ENCODE measurements at places on chromosomes 16 and 17.

DNA sequence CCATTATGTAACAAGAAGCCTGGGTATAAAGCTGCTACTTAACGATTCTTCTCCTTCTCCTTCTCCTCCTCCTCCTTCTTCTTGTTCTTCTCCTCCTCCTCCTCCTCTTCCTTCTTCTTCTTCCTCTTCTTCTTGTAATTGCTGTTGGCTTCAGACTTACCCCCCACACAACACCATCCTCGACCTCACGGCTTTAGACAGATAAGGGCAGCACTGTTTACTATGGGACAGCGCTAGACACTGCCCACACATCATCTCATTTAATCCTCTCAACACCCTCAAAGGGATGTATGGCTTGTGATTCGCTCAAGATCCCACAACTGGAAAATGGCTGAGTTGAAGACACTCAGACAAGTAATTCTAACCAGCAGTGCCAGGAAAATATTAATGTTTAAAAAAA lies 60.6 kb upstream of the NOG start:
- DNase-seq, result no peak

- no peak for DNase-seq
These were observed 5.8 kb upstream of the MRPL58 start for GRCh38 chr17:75006653-75007052.

DNA sequence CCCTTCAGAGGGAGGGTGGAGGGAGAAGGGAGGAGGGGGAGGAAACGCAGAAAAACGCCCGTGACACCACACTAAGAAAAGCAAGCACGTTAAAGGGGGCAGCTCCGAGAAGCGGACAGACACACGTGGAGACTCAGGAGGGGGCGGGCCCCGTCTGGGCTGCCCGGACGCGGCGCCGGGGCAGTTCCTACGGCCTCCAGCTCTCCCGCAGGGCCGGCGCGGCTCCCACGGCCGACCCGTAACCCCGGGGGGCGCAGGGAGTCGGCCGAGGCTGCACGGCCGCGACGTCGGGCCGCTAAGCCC lies 362 bp downstream of the KLHDC4 start:
- DNase-seq, result peak; percentile 43

DNA sequence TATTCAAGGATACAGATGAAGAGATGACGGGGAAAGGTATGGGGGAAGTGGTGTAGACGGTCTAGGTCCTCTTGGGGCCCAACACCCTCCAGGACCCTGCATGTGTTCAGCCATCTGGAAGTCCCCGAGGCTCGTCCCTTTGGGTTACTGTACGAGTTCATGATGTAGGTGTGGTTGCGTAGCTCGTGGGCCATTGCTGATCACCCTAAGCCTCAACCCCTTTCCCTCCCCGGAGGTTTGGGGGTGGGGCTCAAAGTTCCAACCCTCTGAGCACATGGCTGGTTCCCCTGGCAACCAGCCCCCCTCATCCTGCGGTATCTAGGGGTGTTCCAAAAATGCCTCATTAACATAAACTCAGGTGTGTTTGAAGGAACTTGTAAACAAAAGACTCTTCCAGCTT lies 98.8 kb upstream of the METRNL start:
- DNase-seq, result no peak

GRCh38 chr17:4771519-4772234 lies at the start of gene TM4SF5:
TSS of gene TM4SF5 (plus strand) at chr17:4771886. CDS start at chr17:4771923, 37 bp downstream.
- no peak for DNase-seq

DNA sequence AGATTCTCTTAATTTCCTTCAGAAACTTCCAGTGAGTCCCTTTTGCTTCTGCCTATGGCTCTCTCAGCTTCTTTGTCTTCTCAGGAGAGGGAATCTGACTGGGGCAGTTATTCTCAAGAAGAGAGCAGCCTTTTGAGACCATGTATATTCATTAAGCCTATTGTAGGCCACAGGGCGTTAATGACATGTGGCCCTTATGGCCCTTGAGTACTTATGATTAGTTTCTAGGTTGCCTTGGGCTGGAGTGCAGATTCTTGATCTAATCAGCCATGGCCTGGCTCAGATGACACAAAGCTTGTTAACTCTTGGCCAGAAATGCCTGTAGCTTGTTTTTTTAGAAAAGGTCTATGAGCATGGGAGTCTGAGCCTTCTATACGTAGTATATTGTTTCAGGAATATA lies 17.4 kb downstream of the MFSD11 start:
- DNase-seq, result no peak

DNA sequence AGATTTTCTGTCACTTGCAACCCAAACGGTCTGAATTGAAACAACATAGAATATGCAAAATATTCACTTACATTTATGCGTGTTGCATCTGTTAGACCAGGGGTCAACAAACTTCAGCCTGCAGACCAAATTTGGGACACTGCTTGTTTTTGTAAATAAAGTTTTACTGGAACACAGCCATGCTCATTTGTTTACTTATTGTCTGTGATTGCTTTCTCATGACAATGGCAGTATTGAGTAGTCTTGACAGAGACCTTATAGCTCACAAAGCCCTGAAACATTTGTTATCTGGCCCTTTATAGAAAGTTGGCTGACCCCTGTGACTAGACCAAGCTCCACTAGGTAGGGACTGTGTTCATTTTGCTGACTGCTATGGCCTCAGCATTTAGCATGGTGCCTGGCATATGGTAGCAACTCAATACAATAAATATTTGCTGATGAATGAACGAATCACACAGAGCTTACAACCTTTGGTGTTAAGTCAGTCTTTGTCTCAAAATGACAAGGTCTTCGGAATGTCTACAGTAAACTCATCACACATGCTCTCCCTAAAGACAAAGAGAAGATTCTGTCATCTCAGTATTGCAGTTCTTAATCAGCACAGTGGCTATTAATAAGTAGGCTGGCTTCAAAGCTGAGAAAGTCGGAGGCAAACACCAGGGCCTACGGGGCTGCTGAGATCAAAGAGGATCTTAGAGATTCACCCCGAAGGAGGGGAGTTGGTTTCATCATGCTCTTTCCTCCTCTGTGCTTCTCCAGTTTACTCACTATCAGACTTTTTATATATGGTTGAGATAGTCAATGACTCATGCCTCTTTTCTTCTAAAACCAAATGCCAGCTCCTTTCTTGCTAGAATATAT lies 95.2 kb upstream of the AXIN2 start:
- no peak for DNase-seq

GRCh38 chr16:71920658-71921057 lies 25.3 kb downstream of the IST1 start:
- DNase-seq, result no peak

DNA sequence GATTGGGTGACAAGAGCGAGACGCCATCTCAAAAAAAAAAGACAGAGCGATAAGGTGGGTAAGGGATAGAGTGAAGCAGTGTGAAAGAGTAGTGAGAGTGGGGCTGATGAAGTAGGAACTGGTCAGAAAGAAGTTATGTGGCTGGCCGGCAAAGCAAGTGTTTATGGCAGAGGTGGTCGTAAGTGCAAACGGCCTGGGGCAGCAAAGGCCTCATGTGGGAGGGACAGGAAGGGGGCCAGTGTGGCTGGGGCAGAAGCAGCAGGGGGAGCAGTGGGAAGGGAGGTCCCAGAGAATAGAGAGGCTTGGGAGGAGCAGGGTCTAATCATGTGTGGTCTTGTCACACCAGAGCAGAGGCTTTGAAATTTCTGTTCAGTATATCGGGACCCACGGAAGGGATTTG lies 186.2 kb downstream of the HS3ST3B1 start:
- DNase-seq, result no peak

- DNase-seq, result no peak
These were observed 8.5 kb downstream of the ADGRG3 start for GRCh38 chr16:57676553-57677085.

- DNase-seq, result no peak
These were observed 1.2 kb downstream of the COA3 start for GRCh38 chr17:42797067-42798007.

DNA sequence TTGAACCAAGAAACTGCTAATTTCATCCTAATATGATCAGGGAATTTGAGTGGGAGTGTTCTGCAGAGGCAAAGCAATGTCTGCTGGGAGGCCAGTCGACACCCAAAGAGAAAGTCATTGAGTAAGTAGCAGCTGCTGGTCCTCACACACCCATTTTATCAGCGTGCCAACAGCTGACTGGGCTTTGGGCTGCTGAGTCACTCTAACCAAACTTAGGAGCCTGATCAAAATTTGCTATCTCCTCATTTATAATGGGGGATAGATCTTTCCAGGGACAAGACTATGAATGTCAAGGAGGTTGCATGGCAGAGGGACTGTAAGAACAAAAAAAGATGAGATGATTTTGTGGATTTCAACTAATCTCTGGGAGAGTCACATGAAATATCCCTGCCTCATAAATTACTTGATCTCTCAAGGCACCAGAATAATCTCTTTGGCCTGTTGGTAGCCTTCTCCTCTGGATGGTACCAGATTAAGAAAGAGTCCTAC lies 32.9 kb downstream of the CPSF4L start:
- DNase-seq, result peak; percentile 92

DNA sequence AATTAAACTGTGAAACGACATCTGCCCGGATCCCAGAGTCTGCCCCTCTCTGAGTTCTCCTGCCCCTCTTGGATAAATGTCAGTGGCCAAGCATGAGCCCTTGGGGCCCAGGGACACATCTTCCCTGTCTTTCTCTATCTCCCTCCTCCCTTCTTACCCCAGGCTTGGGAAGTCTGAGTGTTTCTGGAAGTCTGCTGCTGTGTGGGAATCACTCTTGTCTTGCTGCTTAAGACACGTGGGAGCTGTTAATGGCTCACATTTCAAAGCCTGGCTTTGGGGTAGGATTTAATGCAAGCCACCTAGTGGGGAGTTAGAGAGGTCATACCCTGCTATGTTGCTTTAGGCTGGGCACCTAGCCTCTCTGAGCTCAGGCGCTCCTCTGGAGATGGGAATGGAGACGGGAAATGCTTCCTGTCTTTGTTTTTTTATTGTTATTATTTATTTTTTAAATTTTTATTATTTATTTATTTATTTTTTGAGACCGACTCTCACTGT lies 218.5 kb upstream of the CIBAR2 start:
- peak; percentile 86 for DNase-seq

GRCh38 chr16:68091380-68092261 lies 6.5 kb downstream of the NFATC3 start:
- no peak for DNase-seq

DNA sequence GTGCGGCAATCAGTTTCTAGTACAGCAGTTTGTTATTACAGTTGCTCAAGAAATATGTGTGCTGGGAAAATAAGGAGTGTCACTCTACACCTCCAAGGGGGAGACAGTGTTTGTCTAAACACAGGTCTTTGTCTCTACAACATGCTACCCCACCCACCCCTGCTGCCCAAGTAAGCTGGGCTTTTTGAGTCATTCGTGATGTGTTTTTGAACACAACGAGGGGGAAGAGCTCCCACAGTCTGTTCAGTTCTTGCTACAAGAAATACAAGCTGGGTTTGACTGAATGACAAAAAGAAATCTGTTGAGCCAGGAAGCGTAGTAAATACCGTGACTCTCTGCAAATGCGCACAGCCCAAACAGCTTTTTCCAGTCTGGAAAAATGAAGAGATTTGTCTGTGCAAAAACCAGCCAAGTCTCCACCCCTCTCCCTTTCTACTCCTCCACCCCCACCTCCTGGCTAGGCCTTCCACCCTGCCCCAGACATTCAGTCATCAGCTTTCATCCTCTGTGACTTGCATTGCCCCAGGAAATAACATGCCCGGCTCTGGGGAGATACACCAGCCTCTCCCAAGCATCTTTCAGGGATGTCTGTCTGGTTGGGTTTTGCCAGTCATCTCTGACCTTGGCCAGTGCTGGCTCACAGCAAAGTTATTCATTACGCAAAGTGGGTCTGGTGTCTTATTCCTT lies 25.7 kb downstream of the CHD9 start:
- peak; percentile 90 for DNase-seq

- DNase-seq, result no peak
These were observed 639 bp upstream of the TRIM65 start for GRCh38 chr17:75897160-75898019.

- no peak for DNase-seq
These were observed 28.0 kb downstream of the NFAT5 start for GRCh38 chr16:69593751-69594255.

DNA sequence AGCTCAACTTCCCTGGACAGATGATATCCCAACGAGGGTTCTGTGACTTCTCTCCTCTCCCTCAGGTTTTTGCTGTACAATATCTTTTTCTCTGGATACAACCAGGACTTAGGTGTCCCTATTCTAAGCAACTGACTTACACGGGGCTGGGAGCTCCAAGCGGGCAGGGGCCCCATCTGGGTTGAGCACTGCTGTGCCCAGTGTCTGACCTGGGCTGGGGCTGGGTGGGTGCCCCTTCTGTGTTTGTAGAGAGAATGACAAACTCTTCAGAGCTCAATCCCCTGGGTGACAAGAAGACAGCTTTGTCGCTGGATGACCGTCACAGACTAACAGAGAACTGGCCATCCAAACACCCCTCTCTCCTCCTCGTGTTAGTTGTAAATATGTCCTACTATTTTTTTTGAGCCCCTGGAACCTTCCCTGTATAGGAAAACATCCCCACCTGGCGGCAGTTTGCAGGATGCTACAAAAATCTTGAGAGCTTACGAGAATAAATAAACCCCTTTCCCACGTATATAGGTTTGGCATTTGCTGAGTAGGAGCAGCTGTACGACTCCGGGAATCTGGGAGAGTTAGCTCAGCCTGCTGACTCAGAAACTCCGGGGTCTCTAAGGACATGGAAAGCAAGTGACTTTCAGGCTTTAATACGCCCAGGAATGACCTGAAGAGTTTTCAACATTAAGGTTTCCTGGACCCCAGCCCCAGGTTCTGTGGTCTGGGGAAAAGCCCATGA lies 23.7 kb upstream of the RCVRN start:
- DNase-seq, result peak; percentile 75

DNA sequence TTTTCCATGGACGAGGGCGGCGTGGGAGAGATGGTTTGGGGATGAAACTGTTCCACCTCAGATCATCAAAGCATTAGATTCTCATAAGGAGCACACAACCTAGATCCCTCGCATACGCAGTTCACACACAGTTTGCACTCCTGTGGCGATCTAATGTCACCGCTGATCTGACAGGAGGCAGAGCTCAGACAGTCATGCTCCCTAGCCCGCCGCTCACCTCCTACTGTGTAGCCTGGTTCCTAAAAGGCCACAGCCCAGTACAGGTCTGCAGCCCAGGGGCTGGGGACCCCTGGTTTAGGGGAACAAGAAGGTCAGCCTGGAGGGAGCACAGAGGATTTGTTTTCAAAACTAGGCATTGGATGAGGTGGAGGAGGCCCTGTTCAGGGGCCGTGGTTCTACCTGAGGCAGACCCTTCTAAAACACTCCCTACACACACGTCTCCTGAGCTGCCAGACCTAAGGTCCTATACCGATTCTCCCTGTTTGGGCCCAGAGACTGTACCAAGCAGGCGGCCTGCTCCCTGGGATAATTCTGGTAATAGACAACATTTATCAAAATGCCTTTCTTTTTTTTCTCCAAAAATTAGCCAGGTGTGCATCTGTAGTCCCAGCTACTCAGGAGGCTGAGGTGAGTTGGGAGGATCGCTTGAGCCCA lies 38.6 kb downstream of the AXIN2 start:
- no peak for DNase-seq

GRCh38 chr17:57270801-57271245 lies 14.5 kb downstream of the MSI2 start:
- DNase-seq, result no peak

DNA sequence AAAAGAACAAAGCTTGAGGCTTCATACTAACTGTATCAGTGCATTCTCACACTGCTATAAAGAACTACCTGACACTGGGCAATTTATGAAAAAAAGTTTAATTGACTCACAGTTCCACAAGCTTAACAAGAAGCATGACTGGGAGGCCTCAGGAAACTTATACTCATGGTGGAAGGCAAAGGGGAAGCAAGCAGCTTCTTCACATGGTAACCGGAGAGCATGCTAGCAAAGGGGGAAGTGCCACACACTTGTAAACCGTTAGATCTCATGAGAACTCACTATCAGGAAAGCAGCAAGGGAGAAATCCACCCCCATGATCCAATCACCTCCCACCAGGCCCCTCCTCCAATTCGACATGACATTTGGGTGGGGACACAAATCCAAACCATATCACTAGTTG lies 25.3 kb downstream of the CTRB2 start:
- DNase-seq, result no peak

Data from GM03348 (cell line).